ENCODE measurements at places on chromosomes 5 and 9.

- DNase-seq, result no peak
Observed at GRCh38 chr5:149257889-149258705, 13.6 kb upstream of the AFAP1L1 start.

DNA sequence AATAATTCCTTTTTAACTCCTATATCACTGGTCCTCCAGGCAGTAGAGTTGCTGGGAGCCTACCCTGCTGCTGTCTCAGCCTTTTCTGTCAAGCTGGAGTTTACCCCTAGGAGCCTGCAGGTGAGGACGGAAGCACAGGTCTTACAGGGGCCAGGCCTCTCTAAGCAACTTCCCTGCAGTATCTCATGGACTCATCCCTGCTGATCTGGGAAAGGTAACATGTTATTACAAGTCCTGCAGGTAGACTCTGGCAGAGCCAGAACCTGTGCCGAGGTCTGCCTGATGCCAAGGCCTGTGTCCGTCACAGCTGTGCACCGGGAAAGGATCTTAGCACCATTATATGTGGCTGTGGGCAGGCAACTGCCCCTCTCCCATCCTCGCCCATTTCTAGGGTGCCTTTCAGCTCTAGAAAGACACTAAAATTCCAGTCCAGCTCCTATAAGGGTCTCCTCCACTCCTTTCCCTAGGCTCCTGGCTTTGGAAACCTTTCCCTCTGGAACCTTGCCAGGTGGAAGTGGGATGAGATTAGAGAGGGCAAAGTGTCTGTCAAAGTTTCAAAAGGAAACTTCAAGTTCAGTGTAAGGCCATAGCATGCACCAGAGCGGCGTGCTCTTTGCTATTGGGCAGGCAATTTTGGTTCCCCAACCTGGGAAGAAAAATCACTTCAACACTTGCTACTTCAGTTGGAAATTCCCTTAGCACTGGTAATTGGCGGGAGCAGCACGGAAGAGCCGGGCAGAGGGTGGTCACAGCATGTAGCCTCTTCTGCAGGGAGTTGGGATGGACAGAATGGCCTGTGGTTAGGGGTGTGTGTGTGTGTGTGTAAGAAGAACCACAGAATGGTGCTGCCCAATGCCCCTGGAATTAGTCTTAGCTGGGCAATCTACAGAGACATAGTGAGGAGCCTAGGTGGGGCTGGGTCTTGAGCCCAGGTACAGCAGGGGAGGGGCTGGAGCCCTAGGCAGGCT lies 17.5 kb downstream of the TMEM171 start:
- DNase-seq, result no peak

DNA sequence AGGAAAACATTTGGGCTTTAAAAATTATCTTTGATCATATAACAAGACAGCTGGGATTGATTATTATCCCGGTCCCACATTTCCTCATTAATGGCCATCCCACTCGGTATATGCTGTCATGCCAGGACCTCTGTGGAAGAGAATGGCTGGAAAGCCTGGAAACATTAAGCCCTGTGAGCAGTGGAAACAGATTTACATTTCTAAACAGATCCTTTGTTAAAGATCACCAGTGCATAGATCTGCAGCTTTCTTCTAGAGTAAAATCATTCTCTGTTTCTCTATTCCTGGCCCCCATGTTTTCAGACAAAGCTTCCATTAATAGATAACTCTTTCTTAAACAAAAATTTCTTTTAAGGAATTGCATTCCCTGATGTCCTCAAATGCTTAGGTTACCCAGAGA lies 152.2 kb downstream of the CAVIN4 start:
- DNase-seq, result no peak

DNA sequence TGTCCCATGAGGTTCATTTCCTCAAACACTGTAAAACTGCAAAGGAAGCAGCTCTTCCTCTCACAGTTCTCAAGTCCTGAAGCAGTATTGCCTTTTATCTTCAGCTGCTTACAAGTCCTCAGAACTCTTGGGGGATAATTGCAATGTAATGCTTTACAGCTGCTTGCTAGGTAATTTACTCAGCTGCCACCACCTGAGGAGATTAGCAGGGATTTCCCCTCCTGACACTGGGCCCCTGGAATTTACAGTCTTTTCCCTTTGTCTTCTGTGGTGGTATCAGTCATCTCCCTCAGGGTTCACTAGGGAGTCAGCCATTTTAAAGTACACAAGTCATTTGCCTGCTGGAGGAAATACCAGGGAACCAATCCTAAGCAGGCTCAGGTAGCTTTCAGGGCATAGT lies 754.3 kb upstream of the GRAMD2B start:
- DNase-seq, result peak; percentile 14

DNA sequence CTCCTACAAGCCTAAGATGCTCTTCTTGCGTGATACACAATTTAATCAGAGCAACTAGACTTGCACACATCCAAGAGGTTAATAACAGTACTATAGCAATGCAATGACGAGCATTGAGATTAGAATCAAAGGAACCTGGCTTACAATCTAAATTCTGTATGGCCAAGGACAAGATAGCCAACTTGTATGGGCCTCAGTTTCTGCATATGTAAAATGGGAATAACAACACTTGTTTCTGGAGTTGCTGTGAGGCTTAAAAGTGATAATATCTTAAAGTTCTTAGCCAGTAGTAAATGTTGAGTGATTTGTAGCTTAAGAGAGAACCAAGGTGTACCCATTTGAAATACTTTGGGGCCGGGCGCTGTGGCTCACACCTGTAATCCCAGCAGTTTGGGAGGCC lies 2.2 kb upstream of the PUM3 start:
- DNase-seq, result no peak
